GM12878 (cell line): ENCODE measurements at places on chromosomes 5 and 9. TPM values are rescaled to one million over a fixed set of nuclear protein-coding genes. Genes with fewer than 3 reads are reported as not detected.

BAAT gene
- 0.09 TPM in 1 of 2 replicates, not detected in the other for polyA plus RNA-seq

GLT6D1 gene
- not detected in 2 replicates for polyA plus RNA-seq

FAM53C gene
- 27.8 and 29.3 TPM in 2 replicates for polyA plus RNA-seq

PSD2 gene
- polyA plus RNA-seq: not detected in 2 replicates

RGS7BP gene
- polyA plus RNA-seq: not detected in 2 replicates

C9orf152 gene
- not detected in 2 replicates for polyA plus RNA-seq

SPINK6 gene
- not detected in 2 replicates for polyA plus RNA-seq

DNAJC25 gene
- polyA plus RNA-seq: 6.2 and 7.0 TPM in 2 replicates

C1QTNF2 gene
- not detected in 2 replicates for polyA plus RNA-seq

C5orf46 gene
- polyA plus RNA-seq: not detected in 2 replicates

PCDHGA12 gene
- 0.16 and 0.17 TPM in 2 replicates for polyA plus RNA-seq

PFN3 gene
- not detected in 2 replicates for polyA plus RNA-seq

MVB12B gene
- polyA plus RNA-seq: not detected in 2 replicates

GABRA6 gene
- not detected in 2 replicates for polyA plus RNA-seq

IFNA21 gene
- polyA plus RNA-seq: not detected in 2 replicates

CTNND2 gene
- polyA plus RNA-seq: not detected in 2 replicates

ACSL6 gene
- polyA plus RNA-seq: not detected in 2 replicates

MYMK gene
- not detected in 2 replicates for polyA plus RNA-seq

CLIC3 gene
- 0.31 TPM in 1 of 2 replicates, not detected in the other for polyA plus RNA-seq

RNF183 gene
- not detected in 2 replicates for polyA plus RNA-seq

DTWD2 gene
- polyA plus RNA-seq: 7.3 and 7.7 TPM in 2 replicates
